ENCODE measurements at places on chromosomes 11 and 22.

DNA sequence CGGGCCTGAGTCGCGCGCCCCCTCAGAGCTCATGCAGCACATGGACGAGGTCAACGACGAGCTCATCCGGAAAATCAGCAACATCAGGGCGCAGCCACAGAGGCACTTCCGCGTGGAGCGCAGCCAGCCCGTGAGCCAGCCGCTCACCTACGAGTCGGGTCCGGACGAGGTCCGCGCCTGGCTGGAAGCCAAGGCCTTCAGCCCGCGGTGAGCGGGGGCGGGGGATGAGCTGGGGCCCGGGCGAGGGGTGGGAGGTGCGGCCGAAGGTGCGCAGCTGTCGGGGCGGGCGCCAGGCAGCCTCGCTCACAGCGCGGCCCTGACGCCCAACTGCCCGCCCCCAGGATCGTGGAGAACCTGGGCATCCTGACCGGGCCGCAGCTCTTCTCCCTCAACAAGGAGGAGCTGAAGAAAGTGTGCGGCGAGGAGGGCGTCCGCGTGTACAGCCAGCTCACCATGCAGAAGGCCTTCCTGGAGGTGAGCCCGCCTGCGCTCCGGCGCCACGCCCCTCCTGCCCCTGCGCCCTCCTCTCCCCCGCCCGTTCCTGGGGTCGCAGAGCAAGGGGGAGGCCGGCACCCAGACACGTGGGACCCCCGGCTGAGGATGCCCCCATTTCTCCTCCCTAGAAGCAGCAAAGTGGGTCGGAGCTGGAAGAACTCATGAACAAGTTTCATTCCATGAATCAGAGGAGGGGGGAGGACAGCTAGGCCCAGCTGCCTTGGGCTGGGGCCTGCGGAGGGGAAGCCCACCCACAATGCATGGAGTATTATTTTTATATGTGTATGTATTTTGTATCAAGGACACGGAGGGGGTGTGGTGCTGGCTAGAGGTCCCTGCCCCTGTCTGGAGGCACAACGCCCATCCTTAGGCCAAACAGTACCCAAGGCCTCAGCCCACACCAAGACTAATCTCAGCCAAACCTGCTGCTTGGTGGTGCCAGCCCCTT, 20.5 kb downstream of the EPS8L2 start:
- peak; percentile 30 for DNase-seq

DNA sequence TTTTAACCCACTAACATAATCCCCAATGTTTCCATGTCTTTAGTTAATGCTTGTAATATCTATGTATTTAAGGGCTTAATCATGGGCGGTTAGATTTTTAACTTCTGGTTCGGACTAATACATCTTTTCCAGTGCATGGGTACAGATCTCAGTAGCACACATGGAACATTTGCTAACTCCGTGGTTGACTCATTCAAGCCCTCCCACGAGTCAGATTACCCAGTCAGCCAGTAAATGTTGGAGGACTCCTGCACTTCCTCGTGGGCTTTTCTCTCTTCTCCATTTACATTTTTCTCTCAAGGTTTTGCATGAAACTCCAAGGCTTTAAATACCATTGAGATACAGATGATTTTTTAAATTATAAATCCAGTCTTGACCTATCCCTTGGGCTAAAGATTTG, 313.9 kb downstream of the ST3GAL4 start:
- no peak for DNase-seq

DNA sequence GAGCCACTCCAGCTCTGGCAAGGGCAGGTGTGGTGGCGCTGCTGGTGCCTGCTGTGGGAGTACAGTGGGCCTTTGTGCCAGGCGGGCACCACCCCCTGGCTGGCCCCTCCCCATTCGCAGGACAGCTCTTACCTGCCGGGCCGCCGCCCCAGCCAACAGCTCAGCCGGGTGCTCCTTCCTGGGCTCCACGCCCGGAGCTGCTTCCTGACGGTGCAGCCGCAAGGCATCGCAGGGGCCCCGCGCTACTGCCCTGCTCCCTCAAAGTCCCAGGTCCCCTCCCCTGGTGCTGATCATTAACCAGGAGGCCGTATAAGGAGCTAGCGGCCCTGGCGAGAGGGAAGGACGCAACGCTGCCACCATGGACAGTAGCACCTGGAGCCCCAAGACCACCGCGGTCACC, at the start of gene SLC5A1:
SLC5A1 (plus strand) TSS at position 338 of the 400 bp plus-strand sequence; CDS start at position 359, 21 bp downstream.
- no peak for DNase-seq

GRCh38 chr11:15180212-15180792, 65.6 kb downstream of the INSC start:
- DNase-seq: no peak

DNA sequence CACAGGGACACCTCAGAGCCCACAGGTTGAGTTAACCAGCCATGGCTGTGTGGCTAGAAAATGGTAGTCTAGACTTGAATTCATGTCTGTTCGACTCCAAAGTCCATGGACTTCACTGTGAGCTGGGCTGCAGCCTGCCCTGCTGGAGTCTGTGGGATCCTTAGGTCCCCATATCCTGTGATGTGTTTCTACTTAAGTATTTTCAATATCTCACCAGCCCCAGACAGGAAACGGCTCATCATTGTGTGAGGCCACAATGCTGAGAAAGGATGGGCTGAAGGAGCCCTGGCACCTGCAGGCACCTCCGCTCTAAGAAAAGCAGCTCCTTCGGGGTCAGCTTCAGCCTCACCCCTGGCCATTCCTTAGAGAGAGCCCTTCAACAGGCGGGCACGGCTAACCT, 93.1 kb downstream of the NAT10 start:
- no peak for DNase-seq

DNA sequence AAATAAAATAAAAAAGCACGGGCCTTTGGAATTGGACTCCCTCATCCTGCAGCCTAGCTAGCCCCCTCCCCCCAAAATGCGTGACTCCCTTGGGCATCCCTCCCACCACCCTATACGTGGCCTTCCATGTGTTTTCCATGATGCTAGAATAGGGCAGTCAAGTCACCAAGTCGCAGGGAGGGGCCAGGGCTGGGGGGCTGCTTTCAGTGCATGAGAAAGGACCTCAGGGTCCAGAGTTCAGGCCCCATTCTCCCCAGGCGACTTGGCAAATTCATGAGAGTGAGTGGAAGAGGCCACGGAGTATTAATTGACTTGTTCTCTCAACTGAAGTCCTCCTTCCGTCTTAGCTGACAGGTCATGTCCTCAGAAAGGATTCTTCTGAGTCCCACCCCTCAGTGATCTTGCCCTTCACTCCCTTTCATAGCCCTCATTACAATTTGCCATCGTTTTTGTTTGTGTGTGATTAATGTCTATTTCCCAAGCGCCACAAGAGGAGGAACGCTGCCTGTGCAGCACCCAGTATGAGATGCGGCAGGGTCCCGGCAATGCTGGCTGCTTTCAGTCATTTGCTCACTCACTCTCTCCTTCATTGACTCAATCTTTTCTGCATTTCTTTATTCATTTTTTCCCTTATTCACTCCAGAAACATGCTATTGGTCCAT, 17.4 kb downstream of the LRRC32 start:
- DNase-seq: no peak

GRCh38 chr11:124766156-124766555, 4.1 kb upstream of the ESAM start:
- DNase-seq: no peak

GRCh38 chr11:111179184-111179910, 66.2 kb upstream of the POU2AF2 start:
- peak; percentile 9 for DNase-seq

DNA sequence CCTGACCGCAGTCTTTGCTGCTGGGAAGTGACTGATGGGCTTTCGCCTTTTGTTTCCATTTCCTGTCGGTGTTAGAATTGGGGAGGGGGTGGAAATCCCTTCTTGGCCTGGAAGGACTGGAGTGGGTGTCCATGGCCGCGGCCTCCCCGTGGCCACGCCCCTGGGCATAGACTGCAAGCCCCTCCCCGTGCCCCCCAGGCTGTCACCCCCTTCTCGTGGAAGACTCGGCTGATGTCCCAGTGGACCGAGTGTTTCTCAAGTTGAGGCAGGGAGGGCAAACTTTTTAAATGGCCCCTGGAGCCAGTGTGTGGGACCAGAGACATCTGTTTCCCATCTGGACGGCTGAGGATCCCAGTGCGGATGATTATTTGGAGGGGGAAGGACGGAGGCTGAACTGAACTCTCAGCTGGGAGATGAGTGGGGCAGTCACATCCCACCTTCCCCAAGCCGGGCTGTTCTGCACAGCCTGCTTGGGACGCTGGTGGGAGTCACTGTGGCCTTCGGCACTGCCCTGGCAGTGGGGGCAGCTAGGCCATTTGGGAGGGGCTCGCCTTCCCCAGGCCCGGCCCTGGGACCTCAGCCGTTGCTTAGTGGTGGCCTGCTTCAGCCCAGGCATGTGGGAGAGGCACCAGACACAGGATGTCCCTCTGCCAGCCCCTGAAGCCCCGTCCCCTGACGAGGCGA, 1.6 kb downstream of the CD81 start:
- no peak for DNase-seq

DNA sequence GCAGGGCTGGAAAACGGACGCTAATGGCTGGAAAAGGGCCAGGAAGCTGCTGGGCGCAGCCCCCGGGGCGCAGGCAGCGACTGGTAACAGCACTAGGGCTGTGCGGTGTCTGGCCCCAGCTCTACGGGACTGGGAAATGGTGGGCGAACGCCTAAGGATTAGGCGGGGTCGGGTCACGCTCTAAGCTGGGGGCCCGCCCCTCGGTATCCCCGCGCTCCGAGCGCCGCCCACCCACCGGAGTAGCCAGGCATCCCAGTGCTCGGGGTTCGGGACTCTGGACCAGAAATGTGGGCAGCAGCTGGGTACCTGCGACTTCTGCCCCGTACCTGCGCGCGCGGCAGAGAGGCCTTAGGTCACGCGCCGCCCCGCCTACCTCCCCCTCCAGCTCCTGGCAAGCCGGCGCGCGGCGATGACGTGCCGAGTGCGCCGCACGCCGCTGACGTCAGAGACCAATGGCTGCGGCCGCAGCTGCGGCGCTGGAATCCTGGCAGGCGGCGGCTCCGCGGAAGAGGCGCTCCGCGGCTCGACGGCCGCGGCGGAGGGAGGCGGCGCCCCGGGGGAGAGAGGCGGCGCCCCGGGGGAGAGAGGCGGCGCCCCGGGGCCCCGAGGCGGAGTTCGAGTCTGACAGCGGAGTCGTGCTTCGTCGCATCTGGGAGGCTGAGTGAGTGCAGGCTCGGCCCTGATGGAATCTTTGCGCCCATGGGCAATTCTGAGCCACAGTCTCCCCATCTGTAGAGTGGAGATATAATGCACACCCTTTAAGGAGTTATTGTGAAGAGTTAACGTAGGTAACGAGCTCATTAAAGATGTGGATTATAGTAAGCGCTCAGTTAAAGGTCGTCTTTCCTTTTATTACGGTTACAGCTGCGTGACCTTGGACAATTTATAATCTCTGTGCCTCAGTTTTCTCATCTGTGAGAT, at the start of the genes HPS4 and SRRD:
HPS4 (minus strand) TSS at position 345 of the 921 bp plus-strand sequence. CDS start 2,021 bp downstream, outside the sequence.
SRRD (plus strand) TSS at position 439 of the 921 bp plus-strand sequence; CDS start at position 453, 14 bp downstream.
- DNase-seq: peak; percentile 92

- DNase-seq: no peak
Observed at GRCh38 chr11:129625930-129626329, 189.7 kb upstream of the TMEM45B start.

- no peak for DNase-seq
Observed at GRCh38 chr11:110730773-110731172, 18.5 kb upstream of the ARHGAP20 start.

- peak; percentile 20 for DNase-seq
Observed at GRCh38 chr11:60625262-60625661, 74.2 kb upstream of the MS4A8 start.

DNA sequence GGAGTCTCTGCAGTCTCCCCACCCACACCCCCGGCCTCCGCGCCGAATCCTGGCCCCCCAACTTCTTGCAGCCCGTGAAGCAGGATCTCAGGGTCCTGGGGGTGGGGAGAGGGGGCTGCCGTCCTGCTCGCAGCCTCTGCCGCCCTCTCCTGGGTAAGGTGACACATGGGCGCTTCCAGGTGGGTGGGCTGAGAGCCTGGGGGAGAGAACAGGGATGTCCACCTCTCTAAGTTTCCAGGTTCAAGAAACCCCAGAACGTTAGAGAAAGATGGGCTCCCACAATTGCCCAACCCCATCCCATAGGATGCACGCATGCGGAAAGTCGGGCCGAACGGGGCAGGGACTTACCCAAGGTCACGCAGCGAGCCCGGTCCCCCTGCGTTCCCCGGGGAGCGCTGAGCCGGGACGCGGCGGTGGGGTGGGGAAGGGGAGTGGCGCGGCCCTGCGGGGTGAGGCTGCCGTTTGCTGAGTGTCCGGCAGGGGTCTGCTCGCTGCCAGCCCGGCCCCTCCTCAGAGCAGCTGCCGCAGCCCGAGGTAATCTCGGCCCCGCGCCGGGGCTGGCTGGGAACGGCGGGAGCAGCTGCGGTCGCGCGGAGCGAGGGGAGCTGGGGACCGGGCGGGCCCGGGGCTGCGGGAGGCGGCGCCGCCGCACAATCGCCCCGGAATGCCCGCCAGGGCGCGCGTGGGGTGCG, 705 bp upstream of the CAPN1 start:
- DNase-seq: peak; percentile 52

DNA sequence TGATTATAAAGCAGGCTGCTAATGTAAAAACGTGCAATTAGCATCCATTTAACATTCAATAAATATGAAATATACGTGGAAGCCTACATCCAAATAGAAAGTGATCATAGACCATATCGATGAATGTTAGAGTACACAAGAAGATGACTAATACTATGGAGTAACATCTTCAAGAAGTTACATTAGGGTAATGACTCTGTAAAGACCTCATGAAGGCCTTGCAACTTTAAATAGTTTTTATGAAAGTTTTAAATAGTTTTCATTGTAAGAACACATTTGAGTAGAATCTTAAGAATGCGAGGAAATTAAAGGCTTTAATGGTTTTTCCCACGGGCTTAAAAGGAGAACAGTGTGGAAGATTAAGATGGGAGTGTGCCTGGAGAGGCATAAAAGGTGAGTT, 1.4 kb downstream of the TRIM34 start:
- peak; percentile 46 for DNase-seq

DNA sequence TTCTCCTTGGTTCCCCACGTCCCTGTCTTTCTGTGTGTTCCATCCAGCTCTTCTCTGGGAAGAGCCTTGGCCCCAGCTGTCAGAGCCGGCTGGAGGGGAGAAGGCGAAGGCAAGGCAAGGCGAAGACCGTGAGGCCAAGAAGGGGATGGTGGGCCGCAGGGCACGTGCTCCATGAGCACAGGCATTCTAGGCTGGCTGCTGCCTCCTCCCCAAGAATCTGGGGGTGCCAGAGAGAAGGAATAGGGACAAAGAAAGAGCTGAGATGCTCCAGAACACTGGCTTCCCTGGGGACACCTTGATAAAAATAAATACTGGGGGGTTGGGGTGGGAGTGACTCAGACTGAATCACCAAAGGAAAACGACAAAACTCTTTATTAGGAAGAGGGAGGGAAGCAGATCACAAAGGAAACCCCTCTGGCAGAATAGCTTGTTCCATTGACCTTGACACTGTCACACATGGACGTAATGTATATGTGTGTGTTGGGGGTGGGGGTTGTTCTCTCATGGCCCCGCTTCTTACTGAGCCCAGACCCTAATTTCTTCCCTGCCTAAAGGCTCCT, 52.5 kb downstream of the NECTIN1 start:
- DNase-seq: no peak

GRCh38 chr11:1228101-1228821, 5.4 kb downstream of the MUC5B start:
- DNase-seq: no peak

- peak; percentile 59 for DNase-seq
Observed at GRCh38 chr11:108693852-108694251, 29.0 kb downstream of the DDX10 start.

- DNase-seq: no peak
Observed at GRCh38 chr11:120489799-120490198, 21.7 kb upstream of the GRIK4 start.
